ENCODE measurements at places on chromosomes 5 and 9.

- DNase-seq: no peak
Observed at GRCh38 chr5:96741891-96742309, 65.8 kb downstream of the ERAP1 start.

DNA sequence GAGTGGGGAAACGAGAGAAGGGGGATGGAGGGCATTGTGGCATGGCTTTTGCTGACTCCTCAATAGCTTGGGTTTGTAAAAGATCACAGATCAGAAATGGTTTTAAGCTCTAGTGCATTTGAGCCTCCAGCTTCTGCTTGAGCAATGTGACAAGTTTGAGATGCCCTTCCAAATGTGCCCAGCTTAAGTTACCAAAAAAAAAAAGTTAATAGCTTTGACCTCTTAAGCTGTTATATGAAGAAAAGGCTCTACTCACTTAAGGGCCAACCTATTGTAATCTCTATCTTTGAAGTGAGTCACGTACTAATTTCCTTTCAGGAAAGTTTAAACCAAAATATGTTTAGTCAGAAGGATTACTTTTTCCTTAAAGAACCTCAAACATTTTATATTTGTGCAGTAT is 428.8 kb upstream of the ACTBL2 start:
- no peak for DNase-seq

GRCh38 chr5:81420039-81420667 is 26.2 kb upstream of the ACOT12 start:
- DNase-seq: no peak

DNA sequence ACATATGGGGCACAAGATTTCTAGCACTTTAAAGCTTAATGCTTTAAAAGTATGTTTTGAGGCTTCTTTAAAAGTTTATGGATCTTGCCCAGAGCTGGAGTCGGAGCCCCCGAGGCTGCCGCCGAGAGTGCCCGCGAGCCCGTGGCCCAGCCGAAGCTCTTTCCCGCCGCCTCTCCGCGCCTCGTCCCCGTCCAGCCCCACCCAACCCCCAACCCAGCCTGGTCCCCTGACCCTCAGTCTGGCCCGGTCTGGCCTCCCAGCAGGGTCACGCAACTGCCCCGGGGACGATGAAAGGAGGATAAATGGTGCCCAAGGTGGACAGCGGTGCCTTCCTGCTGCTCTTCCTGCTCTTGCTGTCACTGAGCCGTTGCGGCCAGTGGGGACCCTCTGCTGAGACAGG is 1.7 kb downstream of the TSSK1B start:
- DNase-seq: no peak

DNA sequence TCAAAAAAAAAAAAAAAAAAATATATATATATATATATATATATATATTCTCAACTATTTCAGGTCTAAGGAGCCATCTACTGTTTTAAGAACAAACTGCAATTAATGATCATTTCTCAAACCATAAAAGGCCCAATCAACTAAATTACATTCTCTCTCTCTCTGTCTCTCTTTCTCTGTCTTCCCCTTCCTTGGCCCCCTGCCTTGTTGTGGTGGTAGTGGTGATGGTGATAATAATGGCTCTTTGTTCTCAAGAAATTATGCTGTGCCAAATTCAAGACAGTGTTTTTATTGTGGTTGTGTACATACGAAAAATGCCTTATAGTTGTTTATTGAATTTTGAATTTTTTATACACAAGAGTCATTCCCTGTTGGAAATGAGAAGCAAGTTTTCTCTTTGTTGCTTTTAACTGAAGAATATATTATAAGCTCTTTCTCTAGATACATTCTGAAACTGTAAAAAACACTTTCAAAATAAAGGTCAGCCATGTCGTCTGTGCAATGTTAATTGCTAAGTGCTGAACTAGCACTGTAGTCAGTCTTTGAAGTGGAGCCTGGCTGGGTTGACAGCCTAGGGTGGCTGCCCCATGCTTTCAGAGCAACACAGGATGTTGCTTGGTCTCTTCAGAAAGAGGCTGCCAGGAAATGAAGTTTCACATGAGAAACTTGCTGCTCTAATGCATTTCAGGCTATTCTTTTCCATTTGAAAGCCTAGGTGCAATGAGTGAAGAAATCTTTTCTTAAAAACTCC is 96.0 kb downstream of the HINT1 start:
- peak; percentile 4 for DNase-seq

DNA sequence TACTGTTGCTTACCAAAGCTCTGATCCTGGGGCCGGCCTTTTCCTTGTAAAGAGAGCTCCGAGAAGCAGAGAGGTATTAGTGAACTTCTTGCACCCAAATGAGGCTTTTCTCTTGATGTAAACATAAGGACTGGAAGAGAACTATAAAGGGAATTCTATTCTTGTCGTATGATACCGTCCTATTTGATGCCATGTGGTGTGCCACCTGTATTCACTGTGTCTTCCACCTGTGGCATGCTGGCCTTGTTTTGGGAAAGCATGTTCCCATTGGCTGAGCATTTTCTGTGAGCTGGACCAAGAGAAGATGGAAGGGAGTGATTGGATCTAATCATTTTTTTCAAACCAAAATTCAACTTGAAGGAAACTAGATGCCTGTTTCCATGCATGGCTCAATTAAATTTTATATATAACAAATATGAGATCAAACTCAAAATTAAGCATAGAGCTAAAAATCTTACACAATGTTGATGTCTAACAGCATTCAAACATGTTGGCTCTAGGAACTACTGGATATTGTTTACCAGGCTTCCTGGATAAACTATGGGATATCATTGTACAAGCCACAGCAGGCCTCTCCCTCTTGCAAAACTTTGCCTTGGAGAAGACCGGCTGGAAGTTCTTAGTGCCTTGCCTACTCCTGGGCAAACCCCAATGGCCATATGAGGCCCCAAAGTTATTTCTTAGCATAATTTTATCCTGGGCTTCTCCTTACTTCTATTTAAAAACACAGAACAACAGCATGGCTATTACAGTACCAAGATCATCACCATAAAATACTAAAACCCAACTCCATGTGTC is 115.3 kb downstream of the TSSK1B start:
- no peak for DNase-seq

DNA sequence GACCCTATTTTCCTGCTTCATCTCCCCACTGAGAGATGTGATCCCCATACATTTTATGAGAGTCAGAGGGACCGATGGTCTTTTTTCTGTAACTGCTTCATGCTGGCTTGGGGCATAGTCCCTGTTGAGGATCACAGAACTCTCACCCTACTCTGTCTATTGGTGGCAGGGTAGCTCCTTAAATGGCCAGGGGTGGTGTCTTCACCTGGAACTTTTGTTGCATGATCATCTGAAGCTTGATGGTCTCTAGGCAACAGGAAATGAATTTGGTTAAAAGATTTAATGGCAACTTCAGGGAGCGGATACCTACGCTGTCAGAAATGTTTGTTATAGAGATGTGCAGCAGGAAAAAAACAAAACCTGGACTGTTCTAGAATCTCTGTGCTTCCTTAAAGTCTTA is 87.0 kb upstream of the GLIS3 start:
- no peak for DNase-seq

- no peak for DNase-seq
Observed at GRCh38 chr9:120886490-120886967, 9.5 kb upstream of the PHF19 start.

DNA sequence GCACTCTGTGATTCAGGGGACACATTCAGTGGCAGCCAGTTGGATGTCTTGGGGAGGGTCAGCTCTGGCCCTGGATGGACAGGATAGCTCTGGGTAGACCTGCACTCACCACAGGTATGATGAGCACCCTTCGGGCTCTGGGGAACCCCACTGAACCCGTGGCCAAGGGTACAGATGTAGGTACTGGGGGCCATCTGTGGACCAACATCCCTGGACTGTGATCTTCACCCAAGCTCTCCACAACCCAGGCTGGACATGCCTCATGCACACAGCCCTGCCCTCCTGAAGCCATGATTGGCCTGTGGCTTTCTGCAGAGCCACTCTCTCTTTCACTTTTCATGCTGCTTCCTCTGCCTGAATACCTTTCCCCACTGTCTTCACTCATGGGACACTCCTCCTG is 15.6 kb upstream of the ACSL6 start:
- DNase-seq: no peak

DNA sequence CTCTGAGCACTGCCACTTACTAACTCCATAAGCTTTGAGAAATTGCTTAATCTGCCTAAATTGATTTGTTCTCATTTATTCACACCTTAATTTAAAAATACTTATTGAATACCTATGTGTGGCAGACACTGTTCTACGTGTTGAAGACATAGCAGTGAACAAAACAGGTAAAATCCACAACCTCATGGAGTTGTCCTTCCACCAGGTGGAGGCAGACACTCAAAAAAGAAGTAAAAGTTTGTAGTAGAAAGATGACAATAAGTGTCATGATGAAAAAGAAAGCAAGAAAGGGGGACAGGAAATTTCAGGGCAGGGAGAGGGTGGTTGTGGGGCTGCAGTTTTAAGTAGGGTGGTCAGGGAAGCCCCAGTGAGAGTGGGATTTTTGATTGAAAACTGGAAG is 94.9 kb downstream of the SREK1 start:
- no peak for DNase-seq

DNA sequence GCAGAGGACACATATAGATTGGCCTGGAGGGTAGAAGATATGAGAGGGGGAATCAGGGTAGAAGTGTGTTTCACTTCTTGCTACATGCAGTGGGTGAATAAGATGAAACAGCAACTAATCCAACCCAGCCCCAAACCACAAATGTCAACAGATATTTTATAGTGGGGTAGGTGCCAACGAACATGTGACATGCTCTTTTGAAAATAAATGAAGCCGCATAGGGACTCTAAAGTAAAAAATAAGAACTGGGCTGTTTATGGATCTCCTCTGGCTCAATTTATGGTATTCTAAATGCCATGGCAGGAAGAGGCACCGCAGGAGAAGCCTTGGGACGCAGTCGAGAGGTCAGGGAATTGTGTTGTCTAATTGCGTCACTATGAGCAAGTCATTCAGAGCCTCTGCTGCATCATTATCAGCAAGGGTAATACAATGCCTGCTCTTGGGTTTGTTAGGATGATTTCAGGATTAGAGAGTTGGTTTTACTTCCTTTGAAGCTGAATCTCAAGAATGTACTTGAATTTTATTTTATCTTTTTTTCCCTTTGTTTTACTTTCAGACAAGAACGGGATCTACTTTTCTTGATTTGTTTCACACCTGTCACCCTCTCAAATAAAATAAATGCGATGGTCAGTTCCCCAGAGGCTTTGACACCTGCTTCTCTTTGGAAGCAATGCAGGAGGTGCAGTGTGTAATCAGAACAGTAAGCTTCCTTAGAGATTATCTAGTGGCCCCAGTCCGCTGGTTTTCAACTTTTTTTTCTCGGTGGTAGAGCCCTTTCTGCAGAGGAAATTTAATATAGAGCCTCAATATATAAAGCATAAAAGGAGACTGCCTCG is 375.6 kb upstream of the CLINT1 start:
- no peak for DNase-seq

DNA sequence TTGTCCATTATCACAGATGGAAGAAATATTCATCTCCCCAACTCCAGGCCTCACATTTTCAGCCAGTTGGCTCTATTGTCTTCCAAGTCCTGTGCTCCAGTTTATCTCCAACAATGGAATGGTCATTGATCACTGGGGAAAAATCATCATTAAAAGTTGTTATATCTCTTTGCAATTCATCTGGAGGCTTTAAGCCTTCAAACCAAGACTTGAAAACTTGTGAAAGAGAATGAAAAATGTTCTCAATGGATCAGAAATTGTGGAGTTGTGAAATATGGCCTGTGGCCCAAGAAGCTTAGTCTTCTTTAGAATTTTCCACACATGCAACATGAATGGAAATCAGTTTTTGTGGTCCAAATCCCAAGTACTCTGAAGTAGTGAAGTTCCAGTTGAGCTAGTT is 569.6 kb downstream of the EBF1 start:
- DNase-seq: no peak

GRCh38 chr5:122638581-122638980 is 136.3 kb upstream of the SNX2 start:
- DNase-seq: no peak

GRCh38 chr9:79617395-79617794 is 45.6 kb downstream of the TLE4 start:
- no peak for DNase-seq

- no peak for DNase-seq
Observed at GRCh38 chr5:568061-568781, 43.9 kb upstream of the CEP72 start.

- DNase-seq: no peak
Observed at GRCh38 chr9:12759761-12760160, 15.1 kb upstream of the LURAP1L start.

DNA sequence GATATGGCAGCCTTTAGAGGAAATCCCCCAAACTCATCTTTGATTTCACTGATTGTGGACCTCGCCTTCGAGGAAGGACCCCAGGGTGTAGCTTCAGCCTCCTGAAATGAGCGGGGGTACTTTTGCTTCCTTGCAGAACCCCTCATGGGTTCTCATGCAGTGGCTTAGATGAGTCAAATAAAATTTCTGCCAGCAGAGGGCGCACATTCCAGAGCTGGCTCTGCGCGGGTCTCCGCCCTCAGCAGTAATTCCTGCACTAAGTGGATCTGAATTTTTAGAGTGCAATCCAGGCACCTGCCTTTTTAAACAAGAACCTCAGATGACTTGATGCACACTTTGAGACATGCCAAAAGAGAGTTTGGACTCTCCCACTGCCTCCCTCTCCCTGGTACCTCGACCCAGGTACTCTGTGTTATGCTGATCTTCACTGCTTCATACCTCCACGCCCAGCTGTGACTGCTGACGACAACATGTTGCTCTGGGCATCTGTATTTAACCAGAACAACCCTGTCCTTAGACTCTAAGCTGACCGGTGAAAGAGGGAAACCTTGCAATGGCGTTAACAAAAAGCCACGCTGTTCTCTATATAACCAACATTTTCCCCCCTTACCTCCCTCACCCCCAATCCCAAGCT is 7.3 kb downstream of the EGFLAM start:
- DNase-seq: peak; percentile 17

DNA sequence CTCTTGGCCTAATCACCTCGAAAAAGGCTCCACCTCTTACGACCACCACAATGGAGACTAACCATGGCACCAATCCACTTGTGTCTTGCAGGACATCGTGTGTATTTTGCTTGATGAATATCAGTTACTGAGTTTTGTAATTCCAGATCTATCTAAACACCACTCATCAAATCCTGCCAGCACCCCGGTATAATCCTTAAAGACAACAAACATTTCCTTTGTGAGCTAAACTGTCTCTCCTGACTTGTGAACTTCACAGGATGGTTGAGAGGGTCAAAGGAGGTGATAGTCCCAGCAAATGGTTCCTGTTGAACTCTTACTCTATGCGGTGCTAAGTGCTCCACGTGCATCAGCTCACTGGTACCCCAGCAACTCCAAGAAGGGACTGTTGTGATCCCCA is 4.0 kb upstream of the TOR1B start:
- no peak for DNase-seq

DNA sequence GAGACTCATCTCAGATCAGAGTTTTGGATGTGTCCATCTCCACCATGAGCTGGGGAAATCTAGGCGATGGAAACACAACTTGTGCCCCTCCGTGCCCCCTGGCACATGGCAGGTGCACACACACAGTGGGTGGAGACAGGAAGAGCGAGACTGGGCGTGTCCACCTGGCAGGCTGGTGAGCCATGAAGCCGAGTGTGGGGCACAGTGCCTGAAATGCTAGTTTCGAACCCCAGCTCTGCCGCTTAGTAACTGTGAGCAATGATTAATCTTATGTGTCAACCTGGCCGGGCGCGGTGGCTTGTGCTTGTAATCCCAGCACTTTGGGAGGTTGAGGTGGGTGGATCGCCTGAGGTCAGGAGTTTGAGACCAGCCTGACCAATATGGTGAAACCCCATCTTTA is 80.8 kb upstream of the RNU6ATAC start:
- DNase-seq: no peak
